ENCODE measurements at places on chromosomes 16 and 17.

- DNase-seq, result no peak
These were observed 14.6 kb upstream of the CDH15 start for GRCh38 chr16:89156740-89157645.

- DNase-seq, result no peak
These were observed 50.2 kb downstream of the CHCT1 start for GRCh38 chr17:60472449-60472848.

GRCh38 chr17:7043497-7044198 is at the start of gene SLC16A11:
TSS of gene SLC16A11 (minus strand) at chr17:7044092. CDS start at chr17:7043513, 579 bp downstream.
- no peak for DNase-seq

DNA sequence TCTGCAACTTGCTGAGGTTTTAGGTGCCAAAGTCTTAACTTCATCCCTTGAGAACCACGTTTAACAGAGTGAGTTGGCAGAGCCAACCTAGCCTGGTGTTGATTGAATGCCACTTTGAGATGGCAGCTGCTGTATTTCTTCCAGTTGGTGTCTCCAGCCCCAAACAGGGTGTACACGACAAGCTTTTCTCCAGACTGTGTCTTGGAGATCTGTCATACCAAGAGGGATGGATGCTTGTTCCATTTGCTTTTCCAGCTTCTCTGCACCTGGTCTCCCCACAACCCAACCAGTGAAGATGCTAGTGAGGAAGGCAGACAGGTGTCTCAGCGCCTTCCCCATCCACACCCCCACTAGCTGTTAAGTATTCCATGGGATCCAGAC is 141.1 kb upstream of the HS3ST2 start:
- DNase-seq, result no peak

DNA sequence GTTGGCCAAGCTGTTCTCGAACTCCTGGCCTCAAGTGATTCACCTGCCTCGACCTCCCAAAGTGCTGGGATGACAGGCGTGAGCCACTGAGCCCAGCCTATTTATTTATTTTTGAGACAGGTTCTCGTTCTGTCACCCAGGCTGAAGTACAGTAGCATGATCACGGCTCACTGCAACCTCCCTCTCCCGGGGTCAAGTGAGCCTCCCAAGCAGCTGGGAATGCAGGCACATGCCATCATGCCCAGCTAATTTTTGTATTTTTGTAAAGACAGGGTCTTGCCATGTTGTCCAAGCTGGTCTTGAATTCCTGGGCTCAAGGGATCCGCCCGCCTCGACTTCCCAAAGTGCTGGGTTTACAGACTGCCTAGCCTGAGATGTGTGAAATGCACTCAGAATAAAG is 10.2 kb upstream of the SEC14L1 start:
- DNase-seq, result peak; percentile 51

GRCh38 chr17:65261682-65262636 is 124.8 kb downstream of the RGS9 start:
- no peak for DNase-seq

GRCh38 chr17:72421128-72422092 is 300.6 kb downstream of the SOX9 start:
- DNase-seq, result no peak

DNA sequence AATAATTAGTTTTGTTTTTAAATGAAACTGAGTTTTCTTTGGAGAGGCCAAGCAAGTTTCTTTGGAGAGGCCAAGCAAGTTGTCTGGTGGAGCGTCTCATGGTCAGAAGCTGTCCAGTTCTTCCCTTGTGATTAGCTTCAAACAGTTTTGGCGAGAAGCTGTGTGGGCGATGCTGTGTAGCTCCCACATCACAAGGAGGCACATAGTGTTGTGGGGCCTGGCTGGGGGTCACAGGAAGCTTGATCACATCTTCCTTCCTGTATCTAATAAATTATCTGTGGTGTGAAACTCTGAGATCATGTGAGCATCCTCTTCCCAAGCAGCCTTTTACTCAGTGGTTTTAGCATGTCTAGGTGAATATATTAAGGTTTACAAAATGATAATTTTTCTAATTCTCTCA is 33.9 kb downstream of the SPECC1 start:
- DNase-seq, result no peak

DNA sequence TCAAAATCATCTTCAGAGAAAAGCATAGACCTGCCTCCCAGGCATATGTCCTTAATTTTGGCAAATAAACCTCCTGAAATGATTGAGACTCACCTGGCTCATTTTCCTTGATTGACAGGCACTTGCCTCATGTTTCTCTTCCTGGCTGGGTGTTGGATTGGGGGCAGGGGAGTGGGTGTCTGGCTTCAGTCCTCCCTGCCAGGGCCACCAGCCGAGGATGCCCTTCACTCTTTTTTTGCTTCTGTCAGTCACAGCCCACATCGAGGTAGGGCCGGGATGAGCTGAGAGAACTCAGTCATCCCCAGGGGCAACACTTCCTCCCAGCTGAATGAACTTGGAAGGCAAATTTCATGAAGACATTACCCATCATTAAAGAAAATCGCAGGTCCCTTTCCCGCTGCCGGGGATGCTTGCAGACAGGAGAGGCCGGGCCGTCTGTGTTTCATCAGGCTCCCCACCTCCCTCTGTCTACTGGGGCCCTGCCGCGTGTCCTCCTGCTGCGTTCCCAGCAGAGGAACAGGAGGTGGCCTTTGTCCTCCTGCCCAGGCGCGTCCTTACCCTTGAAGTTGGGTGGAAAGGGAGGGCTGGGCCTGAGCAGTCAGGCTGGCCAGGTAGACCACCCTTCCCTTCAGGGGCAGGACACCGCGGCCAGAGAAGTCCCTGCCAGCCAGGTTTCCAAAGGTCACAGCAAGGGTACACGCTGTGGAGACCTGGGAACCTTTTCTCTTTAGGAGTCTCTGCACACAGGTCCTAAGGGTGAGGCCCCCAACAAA is 11.2 kb upstream of the DNAH17 start:
- DNase-seq, result no peak

GRCh38 chr16:73019457-73020362 is 28.2 kb downstream of the ZFHX3 start:
- DNase-seq, result no peak

DNA sequence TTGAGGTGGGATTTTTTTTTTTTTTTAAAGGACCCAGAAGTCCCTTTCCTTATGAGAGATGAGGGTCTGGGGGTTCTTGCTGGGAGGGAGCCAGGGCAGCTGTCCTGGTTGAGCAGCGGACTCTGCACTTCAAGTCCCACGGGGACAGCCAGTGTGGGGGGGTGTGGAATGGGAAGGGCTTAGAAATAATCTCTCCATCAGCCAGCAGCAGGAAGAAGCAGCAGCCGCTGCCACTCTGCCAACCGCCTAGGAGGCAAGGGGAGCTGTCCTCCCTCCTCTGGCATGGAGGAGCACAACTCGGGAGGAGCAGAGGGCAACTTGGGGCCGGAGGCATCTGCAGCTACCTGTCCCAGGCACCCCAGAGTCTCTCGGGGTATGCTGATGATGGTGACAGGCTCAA is at the start of gene KCNG4:
Gene KCNG4 (minus strand): TSS at position 104 of the 400 bp plus-strand sequence. CDS start 2,527 bp downstream, outside the sequence.
- peak; percentile 48 for DNase-seq

GRCh38 chr16:85436636-85437165 is 176.4 kb upstream of the GSE1 start:
- DNase-seq, result peak; percentile 83

GRCh38 chr16:84031556-84031955 is 11.0 kb downstream of the SLC38A8 start:
- DNase-seq, result no peak

GRCh38 chr17:27989046-27989445 is 53.4 kb upstream of the NLK start:
- DNase-seq, result no peak

DNA sequence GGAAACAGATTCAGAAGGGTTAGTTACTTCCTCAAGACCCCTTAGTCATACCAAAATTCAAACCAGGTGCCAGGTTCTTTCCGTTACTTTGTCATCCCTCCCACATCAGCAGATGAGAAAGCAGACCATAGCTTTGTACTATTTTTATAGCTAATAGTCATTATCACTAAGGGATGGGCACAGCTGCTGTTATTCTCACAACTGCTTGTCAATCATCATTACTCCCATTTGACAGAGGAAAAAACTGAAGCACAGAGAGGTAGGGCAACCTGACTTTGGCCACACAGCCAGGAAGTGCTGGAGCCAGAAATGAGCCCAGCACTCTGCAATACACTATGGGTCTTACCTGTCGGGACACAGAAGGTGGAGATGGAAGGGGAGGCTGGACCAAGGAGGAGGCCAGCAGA is 30.0 kb downstream of the TEKT5 start:
- DNase-seq, result no peak

- peak; percentile 75 for DNase-seq
These were observed 23.3 kb upstream of the GRB2 start for GRCh38 chr17:75428543-75429469.

GRCh38 chr16:50525716-50526115 is 22.5 kb upstream of the NKD1 start:
- DNase-seq, result no peak

DNA sequence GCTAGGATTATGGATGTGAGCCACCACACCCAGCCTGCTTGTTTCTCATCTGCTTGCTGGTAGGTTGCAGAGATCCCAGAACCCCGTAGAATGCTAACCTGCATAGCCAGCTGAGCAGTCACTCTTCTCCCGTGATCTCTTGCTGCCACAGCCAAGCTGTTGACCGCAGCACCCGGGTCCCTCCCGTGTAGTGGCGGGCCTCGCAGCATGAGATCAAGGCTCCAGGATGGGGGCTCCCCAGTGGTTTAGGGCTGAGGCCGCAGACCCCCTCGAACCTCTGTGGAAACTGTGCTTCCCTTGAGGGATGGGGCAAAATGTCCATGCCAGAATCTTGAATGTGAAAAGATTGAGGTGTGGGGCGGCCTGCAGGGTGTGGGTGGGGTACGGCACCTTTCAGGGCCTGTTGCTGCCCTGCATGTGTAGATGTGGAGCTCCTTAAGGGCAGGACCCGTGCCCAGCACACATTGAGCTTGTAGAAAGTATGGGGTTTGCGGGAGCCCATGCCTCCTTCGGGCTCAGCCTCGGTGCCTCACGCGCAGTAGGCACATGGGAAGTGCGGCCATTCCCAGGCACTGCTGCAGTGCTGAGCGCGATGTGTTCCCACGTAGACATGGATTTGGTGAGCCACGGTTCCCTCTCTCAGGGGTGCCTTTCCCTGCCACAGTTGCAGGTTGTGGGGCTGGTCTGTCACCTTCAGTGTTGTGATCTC is 99.9 kb downstream of the BANP start:
- DNase-seq, result no peak

DNA sequence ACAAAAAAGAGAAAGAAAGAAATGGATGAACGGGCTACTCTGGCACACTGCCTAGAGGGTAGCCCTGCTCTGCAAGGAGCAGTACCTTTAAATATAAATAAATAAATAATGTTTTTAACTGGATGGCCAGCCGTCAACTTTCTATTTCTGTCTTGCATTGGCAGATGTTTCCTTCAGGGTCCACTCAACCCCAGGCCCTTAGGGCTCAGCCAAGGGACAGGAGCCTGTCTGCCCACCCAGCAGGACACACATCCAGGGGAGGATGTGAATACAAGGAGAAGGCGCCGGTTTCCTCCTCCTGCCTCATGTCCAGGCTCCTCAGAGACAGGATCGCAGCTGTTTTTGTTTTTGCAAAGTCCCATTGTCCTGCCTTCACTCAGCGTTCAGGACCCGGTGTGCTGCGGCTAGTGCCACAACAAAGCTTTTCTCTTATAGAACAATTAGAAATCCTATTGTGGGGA is 22.6 kb downstream of the TTYH2 start:
- DNase-seq, result peak; percentile 65

- no peak for DNase-seq
These were observed 289.8 kb downstream of the CEP112 start for GRCh38 chr17:65902155-65902554.
